ENCODE measurements at places on chromosomes 4 and X.

DNA sequence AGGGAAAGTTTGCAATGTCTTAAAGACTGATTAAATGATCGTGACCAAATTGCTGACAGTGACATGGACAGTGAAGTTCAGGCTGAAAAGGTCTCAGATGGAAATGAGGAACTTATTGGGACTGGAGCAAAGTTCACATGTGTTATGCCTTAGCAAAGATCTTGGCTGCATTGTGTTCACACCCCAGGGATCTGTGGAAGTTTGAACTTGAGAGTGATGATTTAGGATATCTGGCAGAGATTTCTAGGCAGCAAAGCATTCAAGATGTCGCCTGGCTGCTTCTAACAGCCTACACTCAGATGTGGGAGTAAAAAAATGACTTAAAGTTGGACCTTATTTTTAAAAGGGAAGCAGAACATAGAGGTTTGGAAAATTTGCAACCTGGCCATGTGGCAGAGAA, 21.4 kb downstream of the SCARB2 start:
- no peak for DNase-seq

DNA sequence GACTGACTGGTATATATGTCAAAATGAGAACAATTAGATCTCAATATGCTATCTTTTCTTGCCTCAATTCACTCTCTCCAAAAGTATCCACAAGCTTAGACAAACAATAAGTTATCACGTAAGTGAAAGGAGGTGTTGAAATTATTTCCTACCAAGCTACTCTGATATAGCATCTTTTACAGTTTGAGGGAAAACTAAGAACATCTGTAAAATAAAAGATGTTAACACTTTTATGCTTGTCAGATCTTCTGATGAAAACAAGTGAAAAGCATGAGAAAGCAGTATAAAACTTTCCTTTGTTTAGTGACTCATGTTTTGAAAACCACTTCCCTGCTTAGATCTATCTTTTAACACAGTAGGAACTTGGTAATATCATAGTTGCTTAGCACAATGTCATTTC, 8.4 kb upstream of the MAB21L2 start:
- no peak for DNase-seq

DNA sequence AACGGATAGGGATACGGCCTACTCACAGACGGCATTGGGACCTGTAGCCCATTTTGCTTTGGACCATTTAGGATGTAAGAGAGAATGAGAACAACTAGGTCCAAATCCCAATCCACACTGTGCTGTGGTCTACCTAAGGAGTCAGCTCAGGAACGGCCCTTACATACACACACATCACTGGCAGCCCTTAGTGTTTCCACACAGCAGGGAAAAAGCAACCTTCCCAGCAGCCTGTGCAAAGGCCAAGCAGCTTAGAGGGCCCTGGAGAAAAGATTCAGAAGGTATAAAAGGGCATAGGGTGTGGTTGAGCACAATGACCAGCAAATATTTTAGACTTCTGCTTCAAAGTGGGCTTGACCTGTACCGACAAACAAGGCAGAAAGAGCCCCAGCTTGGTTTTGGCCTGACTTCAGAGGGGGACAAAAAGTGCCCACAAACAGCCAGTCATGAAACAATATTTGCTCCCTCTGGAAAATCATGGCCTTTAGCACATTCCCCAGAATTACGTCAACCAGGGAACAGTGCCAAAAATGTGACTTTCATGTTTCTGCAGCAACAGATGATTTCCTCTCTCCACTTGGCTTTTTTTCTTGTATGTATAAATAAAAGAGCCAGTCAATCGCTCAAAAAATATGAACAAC, 359.5 kb upstream of the FGF16 start:
- no peak for DNase-seq

DNA sequence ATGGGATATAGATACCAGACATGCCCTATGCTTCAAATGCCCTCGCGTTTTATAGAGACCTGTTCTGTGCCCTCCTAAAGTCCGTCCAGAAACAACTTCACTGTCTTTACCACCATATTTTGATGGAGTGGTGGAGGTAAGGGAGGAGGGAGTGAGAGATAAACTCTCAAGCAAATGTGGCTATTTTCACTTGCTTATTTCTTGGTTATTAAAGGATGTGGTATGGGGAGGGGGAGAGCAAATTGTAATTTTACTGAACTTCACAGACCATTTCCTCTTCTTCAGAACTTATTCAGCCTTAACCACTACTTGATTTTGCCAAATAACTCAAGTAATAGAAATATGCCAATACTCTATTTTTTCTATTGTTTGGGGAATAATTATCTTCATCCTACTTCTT, 31.5 kb downstream of the GPR174 start:
- no peak for DNase-seq

All from right kidney (tissue), 9 donors.